ENCODE measurements at places on chromosomes 16 and 17.

DNA sequence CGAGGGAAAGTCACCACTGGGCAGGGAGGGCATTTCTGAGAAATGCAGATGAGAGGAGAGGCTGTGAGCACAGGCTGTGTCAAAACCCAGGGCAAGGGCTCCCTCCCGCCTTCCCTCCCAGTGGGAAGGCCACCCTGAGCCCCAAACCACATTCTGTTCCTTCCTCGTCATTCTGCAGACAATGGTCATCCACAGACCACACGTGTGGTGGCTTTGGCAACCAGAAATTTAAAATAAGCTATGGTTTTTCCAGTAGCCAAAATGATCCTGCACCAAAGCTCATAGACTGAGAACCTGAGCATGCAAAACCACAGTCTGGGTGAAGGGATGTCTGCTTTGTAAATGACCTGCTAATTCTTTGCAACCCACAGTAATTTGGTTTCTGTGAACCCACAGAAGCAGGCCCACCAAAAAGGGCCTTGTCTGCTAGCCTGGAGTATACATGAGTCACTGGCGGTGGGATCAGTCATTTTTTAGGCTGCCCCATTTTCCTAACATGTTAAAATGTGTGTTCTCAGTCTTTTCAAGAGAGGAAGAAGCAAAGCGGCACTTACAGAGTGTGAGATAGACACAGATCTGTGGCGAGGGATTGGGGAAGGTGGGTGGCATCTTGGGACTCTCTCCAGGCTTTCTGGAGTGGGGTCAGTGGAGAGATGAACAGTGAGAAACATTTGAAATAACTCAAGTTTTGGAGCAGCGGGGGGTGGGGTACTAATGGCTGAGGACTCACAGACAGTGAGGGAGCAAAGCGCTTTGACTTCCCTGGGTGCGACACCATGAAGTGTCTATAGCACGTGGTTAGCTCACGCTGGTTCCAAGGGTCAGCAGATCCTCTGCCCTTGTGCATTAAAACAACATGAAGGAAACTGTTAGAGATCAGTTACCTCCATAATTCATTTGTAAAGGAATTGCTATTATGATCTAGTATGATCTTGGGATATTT is 20.5 kb downstream of the GRB7 start:
- no peak for DNase-seq

DNA sequence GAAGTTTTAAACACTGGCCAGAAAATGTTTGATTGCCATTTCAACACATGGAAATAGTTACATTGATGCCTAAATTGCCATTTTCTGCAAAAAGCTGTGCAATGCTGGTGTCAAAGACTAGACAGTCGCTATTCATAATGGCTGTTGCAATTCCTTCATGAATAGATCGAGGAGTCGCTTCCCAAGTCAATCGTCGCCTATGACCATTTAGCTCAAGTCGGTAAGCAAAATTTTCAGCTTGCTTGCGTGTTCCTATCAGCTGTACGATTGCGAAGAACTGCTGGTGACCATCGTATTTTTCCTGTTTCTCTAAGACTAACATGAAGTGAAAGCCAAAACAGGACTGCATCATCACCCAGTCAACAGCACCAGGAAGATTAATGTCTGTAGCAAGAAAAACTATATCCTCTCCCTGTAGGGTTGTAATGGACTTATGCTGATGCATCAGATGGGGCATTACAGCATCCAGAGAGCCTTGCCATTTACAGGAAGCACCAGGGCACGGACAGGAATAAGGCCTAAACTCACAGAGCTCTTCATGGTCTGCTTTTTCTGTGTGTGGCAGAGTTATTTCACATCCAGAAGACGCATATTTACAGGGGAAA is 23.6 kb downstream of the SIAH1 start:
- no peak for DNase-seq

DNA sequence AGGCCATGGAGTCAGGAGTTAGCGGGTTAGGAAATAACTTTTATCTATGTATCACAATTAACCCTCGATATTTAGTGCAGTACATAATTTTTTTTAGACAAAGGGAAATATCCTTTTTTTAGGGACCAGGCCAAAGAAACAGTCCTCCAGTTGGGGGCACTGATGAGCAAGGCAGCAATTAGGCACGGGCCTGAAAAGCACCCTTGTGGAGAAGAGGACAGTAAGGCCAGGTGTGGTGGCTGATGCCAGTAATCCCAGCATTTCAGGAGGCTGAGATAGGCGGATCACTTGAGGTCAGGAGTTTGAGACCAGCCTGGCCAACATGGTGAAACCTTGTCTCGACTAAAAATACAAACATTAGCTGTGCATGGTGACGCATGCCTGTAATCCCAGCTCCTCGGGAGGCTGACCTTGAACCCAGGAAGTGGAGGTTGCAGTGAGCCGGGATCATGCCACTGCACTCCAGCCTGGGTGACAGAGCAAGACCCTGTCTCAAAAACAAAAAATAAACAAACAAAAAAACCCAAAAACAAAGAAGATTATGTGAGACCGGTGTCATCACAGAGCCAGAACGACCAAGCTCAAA is 158.3 kb upstream of the NOL11 start:
- no peak for DNase-seq

GRCh38 chr16:1308036-1308976 is 1.1 kb upstream of the UBE2I start:
- no peak for DNase-seq

DNA sequence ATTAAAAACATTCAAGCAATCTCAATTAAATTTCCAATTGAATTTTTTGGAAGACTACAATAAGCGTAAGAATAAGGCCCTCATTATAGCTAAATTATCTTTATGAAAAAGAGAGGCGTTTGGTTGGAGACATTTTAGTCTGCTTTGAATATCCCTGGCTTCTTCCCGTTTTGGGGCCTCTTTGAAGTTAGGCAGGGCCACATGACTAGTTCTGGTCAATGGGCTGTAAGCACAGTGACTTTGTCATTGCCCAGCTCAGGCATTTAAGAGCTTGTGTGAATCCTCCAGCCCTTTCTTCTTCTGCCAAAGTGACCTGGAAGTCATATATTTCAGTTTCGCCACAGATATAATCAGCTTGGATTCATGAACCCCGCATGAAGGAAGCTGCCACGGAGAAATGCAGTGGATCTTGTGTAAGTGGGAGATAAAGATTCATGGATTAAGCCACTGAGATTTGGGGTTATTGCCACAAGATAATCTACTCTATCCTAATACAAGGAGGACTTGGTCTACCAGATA is 21.7 kb upstream of the UBTF start:
- no peak for DNase-seq

- no peak for DNase-seq
Observed at GRCh38 chr17:44353672-44354331, 8.7 kb downstream of the GRN start.

GRCh38 chr17:81160306-81160705 is 5.0 kb upstream of the PVALEF start:
- DNase-seq = no peak

GRCh38 chr17:76492989-76493501 is 8.2 kb downstream of the RHBDF2 start:
- no peak for DNase-seq

DNA sequence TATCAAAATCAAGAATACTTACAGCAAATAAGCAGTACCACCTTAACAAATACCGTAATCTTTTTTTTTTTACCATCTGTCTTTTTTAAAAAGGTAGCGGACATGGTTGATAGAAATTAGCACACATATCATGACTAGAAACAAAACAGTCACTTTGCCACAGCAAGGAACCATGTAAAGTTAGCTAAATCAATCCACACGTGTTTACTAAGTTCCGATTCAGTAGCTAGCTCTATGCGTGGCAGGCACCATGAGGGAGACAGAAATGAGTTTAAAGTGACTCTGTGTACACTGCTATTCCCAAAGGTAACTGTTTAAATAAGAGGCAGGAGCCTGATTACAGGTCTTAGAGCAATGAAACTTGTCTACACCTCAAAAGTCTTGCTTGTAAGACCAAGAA is 108.6 kb downstream of the XYLT1 start:
- DNase-seq = no peak

GRCh38 chr16:72189865-72190371 is 18.0 kb upstream of the PMFBP1 start:
- peak; percentile 71 for DNase-seq

DNA sequence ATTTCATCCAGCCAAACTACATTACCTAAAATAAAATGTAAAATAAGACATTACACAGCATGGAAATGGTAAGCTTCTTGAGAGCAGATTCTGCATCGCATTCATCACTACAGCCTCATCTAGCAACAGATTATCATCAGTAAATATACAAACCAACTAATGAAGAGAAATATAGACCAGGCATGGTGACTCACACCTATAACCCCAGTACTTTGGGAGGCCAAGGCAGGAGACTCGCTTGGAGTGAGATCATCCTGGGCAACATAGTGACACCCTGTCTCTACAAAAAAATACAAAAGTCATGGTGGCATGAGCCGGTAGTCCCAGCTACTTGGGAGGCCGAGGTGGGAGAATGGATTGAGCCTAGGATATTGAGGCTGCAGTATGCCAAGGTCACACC is 19.9 kb downstream of the NCBP3 start:
- no peak for DNase-seq

- DNase-seq = peak; percentile 43
Observed at GRCh38 chr16:86681031-86681756, 102.8 kb downstream of the FOXL1 start.

DNA sequence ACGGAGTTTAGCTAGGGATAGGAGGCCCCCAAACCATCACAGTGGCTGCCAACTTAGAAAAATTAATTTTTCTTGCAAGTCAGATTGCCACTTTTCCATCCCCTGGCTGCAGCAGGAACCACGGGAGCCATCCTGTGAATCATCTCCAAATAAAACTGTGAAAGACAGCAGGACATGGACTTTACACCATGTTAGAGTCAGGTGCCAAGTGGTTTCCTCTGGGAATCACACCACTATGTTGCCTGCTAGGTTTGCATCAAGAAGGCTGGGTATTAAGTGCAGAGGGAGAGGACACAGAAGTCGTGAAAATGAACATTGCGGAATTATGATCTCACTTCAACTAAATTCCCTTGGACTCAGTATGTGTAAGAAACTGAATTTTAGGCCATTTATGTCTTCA is 471.3 kb upstream of the GOT2 start:
- no peak for DNase-seq

- no peak for DNase-seq
Observed at GRCh38 chr16:1859650-1860049, 12.3 kb downstream of the MEIOB start.
